Peyer's patch (tissue), 4 donors: ENCODE measurements at places on chromosomes 16 and 17.

DNA sequence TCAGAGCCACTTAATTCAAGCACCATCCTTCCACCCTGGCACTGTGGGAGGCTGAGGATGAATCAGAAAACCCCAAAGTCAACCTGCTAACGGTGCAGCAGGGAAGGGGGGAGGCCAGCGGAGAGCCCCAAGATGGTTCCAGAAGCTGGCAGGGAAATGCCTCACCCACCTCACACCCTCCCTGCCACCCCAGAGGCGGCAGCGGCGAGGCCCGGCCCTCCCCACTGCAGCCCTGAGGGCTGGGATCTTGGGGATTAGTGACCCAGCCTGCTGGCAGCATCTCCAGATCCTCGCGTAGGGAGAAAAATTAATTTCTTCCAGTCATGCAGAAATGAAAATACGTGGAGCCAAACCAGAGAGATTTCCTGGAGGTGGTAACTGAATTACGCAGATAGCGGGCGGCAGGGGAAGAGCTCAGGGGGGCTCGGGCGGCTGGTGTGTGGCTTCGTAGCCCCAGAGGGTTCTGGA, 38.2 kb downstream of the CBFA2T3 start:
- DNase-seq: no peak

DNA sequence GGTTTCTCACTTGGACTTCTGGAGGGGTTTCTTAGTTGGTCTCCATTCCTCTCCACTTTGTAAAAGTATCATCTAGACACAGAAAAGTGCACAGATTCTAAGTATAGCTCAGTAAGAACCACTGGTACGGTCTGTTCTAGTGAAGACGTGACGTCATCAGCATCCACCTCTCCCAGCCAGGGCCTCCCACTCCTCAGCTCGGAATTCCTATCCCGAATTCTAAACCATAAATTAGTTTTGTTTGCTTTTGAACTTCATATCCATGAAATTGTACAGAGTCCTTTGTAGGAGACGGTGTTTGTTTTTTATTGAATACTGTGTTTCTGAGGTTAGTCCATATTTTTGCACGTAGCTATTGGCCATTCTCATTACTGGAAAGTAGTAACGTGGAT, 25.5 kb downstream of the FOXK2 start:
- no peak for DNase-seq

GRCh38 chr16:24007391-24007790, 171.6 kb downstream of the PRKCB start:
- DNase-seq: no peak

DNA sequence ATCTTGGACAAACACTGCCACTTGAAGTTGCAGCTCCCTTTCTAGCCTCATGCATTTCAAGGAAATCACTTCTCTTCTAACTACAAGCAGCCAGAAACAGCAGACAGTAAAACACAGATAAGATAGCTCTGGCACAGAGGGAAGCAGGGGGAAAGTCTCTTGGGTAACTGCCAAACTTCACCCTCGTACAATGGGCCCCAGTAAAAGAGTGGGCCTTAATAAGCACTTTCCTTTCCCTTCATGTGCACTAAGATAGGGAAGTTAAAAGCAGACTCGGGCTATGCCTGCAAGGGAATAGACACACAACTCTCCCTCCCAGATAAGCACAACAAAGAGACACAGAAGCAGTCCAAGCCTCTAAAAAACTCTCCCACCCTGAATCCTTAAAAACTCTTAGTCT, 4.2 kb upstream of the KRTAP4-5 start:
- DNase-seq: no peak

GRCh38 chr17:58028578-58028977, 21.5 kb upstream of the SRSF1 start:
- no peak for DNase-seq
